PC-3 (cell line): ENCODE measurements at places on chromosomes 4 and X. TPM values are rescaled to one million over a fixed set of nuclear protein-coding genes. Genes with fewer than 3 reads are reported as not detected.

GRCh38 chr4:10728016-10728415, 43.4 kb upstream of the CLNK start:
- no peaks in the 10 kb centered on the region for H3K36me3 ChIP-seq
- DNase-seq, result no peak
- no peak overlapping the region for H3K4me3 ChIP-seq

- no peak overlapping the region for H3K27ac ChIP-seq
- peaks cover 9% of the 10 kb centered on the region for H3K4me1 ChIP-seq
- H3K36me3 ChIP-seq, result no peaks in the 10 kb centered on the region
- H3K4me3 ChIP-seq, result no peak overlapping the region
- H3K27me3 ChIP-seq, result no peaks in the 10 kb centered on the region
Observed at GRCh38 chr4:66640233-66640990, 904.9 kb downstream of the CENPC start.

Gene MUC7
- 0.04 TPM in 1 of 2 replicates, not detected in the other for total RNA-seq

DNA sequence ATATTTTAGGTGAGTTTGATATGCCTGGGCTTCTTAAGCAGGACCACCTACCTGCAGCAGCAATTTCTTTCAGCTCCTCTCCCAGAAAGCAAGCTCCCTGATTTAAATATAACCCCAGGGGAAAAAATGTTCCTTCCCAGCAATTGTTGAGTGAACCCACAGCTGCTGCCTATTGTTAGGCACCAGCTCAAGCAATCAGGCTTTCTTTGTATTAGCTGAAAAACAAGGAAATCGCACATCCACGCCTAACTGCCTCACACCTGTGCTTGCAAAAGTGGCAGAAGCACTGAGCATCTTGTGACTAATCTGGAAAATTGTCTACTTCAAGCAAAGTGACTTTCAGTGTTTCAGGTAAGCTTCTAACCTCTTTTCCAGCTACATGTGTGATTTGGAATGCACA, 432.2 kb downstream of the SMARCA1 start:
- H3K4me3 ChIP-seq, result no peak overlapping the region
- DNase-seq, result no peak
- H3K27me3 ChIP-seq, result no peaks in the 10 kb centered on the region
- no peaks in the 10 kb centered on the region for H3K36me3 ChIP-seq

Gene TEX13C
- not detected in 2 replicates for total RNA-seq
